ENCODE measurements at places on chromosomes 1 and 21.

- no peak for DNase-seq
Observed at GRCh38 chr1:225750875-225751824, 26.5 kb upstream of the SRP9 start.

GRCh38 chr1:228109073-228109961 is at the start of gene MRPL55:
MRPL55 (minus strand) TSS chr1:228109299; CDS start chr1:228108260, 1,039 bp downstream.
- peak; percentile 99 for DNase-seq

- DNase-seq: peak; percentile 41
Observed at GRCh38 chr21:32340863-32341848, 42.5 kb downstream of the MRAP start.

DNA sequence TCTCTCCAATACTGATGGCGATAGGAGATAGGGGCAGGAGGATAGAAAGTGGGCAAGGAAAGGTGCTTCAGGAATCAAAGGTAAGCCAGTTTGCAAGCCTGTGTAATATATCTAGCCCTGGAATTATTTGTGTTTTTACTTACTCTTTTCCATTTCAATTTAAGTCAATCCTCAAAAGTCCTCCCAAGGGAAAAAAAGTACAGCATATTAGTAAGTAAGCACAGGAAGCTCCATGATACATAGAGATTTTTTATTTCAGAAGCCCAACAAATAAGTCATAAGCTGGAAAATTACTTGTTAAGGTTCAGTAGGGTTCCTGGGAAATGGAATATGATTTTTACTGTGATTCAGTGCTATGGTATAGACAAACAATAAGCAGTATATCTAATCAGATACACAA is 337.7 kb upstream of the DUSP10 start:
- no peak for DNase-seq

GRCh38 chr1:230308039-230308438 is 118.1 kb downstream of the PGBD5 start:
- peak; percentile 65 for DNase-seq

DNA sequence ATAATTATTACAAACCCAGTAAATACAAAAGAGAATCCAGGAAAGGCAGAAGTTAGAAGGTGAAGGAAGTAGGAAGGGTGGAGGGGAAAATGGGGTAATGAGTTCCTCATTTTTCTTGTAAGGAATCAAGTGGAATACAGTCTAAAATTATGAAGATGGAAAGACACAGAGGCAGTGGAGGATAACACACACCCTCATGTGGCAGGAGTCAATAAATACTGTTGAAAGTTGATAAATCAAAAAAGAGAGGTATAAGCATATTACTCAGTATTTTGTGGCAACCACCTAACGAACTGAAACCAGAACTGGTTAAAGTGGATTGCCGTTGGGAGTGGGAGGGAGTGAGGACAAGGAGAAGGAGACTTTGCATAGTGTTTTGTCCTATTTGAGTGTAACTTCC is 78.6 kb upstream of the SLC44A3 start:
- no peak for DNase-seq

DNA sequence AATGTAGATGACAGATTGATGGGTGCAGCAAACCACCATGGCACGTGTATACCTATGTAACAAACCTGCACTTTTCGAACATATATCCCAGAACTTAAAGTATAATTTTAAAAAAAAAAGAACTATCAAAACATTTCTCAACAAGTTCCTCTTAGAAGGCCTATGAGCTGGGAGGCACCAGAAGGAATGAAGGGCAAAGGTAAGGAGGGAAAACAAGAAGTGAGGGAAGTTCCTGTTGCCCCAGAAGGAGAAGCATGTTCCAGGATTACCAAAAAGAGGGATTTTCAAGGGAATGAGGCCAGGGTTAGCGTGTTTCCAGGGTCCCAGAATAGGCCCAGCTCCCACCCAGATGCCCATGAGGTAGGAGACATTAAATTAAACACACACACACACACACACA is 361.0 kb downstream of the SETD4 start:
- no peak for DNase-seq

DNA sequence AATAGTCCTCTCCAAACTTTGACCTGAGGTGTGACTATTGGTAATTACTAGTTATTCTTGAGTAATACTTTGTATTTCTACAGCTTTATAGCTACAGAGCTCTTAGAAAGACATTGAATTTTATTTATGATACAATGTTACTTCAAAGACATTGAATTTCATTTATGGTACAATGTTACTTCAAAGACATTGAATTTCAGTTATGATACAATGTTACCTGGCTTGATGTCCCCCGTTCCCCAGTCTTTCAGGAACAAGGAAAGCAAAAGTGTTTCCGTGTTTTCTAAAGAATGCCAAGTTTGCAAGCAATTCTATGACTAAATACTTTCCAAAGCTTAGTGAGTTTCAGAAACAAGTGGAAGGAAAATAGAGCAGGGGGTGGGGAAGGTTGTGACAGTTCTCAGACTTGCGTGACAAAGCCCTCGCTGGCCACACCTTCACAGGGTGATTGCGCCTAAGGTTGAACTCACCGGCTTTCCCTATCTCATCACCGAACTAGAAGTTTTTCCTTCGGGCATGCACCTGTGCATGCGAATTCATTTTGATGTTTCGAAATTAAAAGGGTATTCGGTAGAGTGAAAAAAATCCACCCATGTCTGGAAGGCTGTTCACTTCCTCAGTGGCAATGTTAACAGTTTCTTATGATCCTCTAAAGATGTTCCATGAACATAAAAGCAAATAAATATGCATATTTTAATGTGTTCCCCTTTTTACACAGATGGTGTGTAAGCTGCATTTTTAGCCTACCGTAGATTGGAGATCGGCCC is 909 bp upstream of the PAXBP1 start:
- peak; percentile 22 for DNase-seq

- no peak for DNase-seq
Observed at GRCh38 chr1:155131856-155132255, 3.8 kb upstream of the SLC50A1 start.

- no peak for DNase-seq
Observed at GRCh38 chr1:17441265-17441992, 2.0 kb upstream of the RCC2 start.

DNA sequence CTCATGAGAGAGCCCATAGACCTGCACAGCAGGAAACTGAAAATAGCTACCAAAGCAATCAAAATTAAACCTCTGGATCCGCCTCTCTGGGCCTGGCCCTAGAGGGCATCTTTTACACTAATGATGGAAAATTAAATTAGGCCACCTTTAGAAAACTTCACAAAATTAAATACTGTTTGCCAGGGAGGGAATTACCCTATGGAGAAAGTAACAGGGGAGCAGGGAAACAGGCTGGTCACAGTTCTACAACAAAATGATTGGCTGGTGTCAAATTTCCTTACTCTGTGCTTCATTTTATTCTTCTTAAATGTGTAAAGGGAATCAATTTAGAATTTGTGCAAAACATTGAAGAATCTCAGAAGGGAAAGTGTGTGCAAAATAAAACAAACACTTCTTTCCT is 62.4 kb downstream of the SPATA46 start:
- no peak for DNase-seq

GRCh38 chr1:58782178-58783089 is 1.4 kb downstream of the JUN start:
- peak; percentile 50 for DNase-seq

DNA sequence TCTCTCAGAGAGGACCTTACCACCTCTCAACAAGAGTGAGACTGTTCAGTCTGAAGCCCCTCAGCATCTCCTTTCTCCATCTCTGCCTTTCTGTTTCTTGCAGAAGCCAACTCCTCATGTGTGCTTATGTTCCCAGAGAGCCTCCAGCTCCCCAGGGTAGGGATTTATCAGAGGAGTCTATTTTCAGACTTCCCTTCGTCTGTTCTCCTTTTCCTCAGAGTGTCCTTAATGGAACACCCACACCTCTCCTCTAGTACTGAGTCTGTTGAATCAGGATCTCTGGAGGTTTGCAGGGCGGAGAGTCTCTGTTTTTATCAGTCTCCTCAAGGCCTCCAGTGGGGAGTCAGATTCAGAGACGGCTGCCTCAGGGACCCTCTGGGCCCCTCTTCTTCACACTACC is 25.1 kb upstream of the DNAJC6 start:
- no peak for DNase-seq

- no peak for DNase-seq
Observed at GRCh38 chr1:165442053-165442452, 2.9 kb downstream of the RXRG start.

GRCh38 chr1:7010534-7011200 is 225.4 kb downstream of the CAMTA1 start:
- DNase-seq: no peak

- DNase-seq: no peak
Observed at GRCh38 chr1:83508485-83509151, 490.3 kb downstream of the TTLL7 start.

GRCh38 chr1:198788561-198789064 is 149.8 kb downstream of the PTPRC start:
- peak; percentile 6 for DNase-seq

DNA sequence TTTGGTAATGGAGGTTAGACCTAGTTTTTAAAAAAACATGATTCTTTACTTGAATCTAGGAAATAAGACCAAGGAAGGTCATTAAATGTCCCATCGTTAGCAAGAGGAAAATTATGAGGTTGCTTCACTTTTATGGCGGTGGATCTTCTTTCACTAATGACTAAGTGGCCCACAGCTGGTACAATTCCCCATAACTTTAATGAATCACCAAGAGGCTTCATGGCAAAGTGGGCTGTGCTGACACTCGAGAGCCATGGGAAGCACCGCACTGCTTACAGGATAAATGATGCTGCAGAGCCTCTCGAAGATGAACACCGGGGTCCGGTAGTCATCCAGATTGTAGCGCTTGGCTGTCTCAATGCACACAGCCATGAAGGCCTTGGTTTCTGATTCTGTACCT is 108.8 kb downstream of the UBR4 start:
- DNase-seq: no peak

GRCh38 chr1:201954263-201955008 is 867 bp upstream of the TIMM17A start:
- DNase-seq: peak; percentile 1

DNA sequence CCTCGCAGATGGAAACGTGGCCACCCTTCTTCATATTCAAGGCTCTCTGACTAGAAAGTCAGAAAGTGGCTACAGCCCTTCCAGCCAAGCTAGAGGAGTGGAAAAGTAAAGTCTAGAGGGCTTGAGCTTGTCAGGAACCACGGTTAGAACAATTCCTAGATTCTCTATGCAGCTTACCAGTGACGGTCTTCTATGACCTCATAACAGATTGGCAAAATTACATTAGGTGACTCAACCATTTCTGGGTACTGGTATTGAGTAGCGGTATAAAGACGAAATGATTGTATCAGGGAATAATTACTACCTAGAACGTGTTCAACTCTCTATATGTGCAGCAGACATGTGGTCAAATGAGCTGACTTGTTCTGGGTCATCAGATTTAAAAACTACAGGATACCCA is 155.0 kb upstream of the RUNX1 start:
- no peak for DNase-seq

- DNase-seq: no peak
Observed at GRCh38 chr21:31446226-31446855, 102.3 kb upstream of the TIAM1 start.

DNA sequence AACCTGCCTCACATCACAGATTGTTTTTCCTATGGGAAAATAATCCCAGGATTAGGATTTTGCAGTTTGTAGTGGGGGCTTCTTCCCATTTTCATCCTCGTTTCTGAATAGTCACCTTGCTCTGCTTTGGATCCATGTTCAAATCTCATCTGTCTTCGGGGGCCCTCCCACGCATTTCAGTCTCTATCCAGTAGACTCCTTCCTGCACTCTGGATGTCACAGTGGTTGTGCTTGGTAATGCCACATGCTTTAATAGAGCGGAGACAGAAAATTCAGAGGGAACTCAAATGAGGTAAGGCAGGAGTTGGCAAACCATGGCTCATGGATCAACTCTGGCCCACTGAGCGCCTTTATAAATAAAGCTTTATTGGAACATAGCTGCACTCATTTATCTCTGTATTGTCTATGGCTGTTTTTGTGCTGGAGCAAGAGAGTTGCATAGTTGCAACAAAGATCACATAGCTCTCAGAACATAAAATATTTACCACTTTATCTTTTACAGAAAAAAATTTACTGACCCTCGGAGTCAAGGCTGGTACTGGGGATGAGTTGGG is 101.0 kb downstream of the SPATA46 start:
- no peak for DNase-seq

DNA sequence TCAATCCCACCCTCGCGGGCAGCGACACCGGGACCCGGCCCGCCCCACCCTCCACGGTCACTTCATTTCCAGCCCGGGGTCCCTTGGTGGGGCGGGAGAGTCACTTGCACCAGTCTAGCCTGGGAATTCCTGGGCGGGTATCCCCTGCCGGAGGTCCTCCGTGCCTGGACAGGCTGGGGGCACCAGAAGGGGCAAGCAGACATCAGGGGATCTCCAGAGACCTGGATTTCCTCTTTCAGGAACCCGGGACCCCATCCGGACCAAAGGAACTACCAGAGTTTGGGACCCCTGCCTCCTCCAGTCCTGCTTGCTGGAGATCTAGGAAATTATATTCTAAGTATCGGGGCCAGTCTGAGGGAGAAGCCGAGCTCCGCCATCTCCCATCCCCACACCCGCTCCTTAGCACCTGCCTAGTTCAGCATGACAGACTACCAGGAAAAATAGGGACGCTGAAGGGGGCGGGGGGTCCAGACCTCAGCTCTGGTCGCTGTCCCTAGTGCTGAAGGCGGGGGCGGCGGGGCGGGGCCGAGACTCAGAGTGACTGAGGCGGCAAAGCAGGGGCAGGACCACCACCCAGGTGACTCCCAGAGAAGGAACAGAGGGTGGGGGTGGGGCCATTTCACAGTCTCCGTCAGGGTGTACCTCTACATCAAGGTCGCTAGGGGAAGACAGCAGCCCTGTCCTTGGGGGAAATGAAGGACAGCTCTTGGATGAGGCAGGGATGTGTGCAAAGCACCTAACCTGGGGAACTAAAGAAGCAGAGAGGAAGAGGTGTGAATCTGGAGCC is 832 bp downstream of the HCN3 start:
- peak; percentile 82 for DNase-seq

DNA sequence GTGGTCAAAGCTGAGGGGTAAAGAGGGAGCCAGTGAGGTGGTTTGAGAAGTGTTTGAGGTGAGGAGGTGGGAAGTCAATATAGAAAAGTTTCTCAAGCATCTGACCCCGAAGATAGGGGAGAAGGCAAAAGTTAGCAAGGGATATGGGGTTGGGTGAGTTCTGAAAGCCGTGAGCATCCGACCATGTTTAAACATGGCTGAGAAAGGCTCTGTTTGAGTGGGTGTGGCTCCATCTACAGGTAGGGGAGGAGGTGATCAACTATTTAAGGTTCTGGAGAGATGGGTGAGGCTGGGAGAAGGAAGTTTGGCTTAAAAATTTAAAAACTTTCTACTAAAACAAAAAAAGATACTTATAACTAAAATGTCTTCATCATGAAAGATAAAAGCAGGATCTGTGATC is 273.8 kb downstream of the KCNJ6 start:
- no peak for DNase-seq

GRCh38 chr1:87424541-87424940 is 95.9 kb downstream of the LMO4 start:
- DNase-seq: no peak

- no peak for DNase-seq
Observed at GRCh38 chr21:35506771-35507170, 457.7 kb upstream of the RUNX1 start.

GRCh38 chr1:153688736-153689328 is 10.3 kb downstream of the NPR1 start:
- DNase-seq: no peak
